ENCODE measurements at places on chromosomes 1 and 21.

DNA sequence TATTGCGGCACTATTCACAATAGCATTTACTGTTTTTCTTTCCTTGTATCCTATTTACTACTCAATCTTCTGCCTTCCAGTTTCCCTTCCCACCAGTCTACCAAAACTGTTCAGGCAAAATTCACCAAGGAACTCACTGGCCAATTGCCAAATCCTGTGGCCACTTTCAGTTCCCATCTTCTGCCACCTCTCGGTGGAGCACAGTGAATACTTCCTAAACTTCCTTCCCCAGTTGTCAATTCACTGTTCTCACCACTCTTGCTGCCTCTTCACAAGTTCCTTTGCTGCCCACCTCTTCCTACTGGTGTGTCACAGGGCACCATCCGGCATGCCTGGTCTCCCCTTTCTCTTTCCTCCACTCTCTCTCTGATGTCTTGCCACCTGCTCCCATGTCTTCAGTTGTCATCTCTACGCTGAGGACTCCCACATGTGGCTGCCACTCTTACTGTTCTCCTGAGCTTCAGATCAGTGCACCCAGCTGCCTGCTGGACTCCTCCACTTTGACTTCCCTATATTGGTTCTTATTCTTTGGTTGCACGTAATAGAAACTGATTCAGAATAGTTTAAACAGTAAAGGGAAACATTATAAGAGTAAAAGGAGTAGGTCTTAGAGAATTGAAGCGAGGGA lies 114.4 kb downstream of the PIK3R3 start:
- no peak for DNase-seq

DNA sequence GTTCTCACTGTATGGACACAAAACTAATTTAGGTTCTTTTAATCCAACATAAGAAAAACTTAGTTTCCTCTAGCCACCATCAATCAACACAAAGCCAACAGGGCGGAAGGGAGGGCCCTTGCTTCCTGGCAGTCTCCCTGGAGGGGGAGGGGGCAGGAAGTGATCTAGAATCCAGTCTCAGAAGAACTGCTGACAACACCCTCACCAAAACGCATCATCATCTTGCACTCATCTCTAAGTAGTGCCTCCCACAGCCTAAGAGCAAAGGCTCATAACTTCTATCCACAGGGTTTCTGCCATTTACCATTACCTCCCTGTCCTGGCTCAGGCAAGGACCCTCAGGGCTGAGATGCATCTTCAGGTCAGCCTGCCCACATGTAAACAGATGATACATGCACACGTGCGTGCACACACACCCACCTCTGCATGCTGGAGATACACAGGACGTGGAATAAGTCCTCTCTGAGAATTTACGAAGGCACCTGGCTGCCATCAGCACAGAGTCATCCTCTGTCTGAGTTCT lies 20.5 kb downstream of the HIVEP3 start:
- no peak for DNase-seq

- no peak for DNase-seq
Observed at GRCh38 chr1:196545222-196545621, 63.0 kb downstream of the KCNT2 start.

DNA sequence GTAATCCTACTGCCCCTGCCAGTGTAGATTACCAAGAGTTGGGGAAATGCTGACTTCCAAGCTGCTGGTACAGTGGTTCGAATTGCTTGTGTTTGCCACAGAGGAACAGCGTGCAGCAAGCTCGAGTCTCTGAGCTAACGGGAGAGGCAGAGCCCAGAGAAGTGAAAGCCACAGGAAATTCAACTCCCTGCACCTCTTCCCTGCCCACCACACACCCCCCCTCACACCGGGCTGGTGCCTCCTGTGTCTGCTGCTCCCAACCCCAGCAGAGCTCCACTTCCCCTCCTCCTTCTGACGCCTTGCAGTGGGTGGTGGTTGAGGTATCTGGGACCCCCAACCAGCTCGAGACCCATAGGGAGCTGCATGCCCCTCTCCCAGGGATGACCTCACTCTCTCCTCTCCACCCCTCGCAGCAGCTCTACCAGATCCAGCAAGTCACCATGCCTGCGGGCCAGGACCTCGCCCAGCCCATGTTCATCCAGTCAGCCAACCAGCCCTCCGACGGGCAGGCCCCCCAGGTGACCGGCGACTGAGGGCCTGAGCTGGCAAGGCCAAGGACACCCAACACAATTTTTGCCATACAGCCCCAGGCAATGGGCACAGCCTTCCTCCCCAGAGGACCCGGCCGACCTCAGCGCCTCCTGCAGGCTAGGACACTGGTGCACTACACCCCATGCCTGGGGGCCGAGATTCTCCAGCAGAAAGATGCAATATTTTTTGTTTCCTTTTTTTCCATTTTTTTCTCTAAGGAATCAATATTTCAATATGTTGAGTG lies 13.1 kb upstream of the KCNQ4 start:
- DNase-seq = no peak

DNA sequence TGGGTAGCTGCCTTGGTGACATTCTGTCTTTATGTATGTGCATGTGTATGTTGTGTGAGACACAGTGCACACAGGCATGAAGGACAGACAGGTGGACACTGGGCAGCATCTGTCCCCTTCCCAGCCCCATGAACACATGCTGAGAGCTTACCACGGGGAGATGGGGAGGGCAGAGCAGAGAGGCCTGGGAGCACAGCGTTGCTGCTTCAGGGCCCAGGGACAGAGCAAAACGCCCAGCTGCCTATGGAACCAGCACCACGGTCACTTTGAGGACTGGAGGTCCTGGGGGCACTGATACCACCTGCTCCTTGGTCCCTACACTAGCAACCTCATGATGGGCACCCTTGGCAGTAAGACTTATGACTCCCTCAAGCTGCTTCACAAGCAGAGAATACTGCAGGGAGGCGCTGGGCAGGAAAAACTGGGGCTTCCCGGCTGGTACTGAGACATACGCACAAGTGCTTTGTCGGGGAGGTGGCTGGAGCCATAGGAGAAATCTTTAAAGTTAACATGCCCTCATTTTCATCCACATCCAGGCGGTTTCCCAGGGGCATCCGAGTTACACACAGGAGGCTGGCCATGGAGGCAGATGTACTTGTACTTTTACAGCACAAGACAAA lies 40.3 kb downstream of the LMX1A start:
- no peak for DNase-seq

GRCh38 chr1:54781023-54781723 lies 16.9 kb upstream of the PARS2 start:
- DNase-seq = no peak

DNA sequence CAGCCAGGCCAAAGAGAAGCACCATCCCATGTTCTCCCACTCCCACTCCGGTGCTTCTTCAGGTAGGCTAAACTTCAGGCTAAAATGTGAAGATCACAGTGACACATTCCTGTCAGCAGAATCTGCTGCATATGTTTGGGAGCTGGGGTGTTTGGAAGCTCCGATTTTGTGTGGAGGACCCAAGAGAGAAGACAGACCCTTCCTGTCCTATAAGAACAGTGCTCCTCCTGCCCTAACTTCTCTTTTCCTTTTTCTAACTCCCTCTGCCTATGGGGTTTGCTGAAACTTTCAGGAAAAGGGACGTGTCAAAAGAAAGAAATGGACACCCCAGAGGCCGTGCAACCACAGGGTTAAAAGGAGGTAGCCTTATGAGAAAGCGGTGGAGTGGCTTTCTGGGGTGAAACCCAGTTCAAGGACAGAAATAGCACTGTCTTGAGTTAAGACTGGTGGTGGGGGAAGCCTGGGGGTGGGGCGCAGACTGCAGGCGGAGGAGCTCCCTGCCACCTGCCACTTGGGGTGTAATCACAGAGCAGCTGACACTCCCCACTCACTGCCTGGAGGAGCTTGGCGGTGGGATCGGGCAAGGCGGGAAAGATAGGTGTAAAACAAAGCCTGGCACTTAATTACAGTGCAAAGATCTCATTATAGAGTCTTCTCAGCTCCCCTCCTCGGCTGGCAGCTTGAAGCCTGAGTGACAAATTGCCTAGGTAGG lies 645 bp upstream of the TLR5 start:
- no peak for DNase-seq

DNA sequence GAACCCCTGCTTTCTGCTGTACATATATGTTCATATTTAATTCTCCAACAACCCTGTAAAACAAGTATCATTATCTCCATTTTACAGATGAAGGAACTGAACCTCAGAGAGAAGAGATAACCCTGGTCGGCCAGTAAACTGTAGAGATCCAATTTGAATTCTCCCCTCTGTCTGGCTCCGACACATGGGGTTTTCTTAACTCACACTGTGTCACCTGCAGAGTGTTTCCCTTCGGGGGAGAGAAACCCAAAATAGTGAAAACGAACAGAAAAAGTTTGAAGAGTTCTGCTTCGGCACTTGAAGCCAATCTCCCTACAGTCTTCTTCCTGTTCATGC lies 17.4 kb upstream of the BCAR3 start:
- DNase-seq = no peak

- DNase-seq = no peak
Observed at GRCh38 chr1:247415423-247416361, at the start of gene NLRP3. Gene NLRP3, plus strand, starts transcription at chr1:247416173. Its CDS starts 2,628 bp downstream, at chr1:247418801.

DNA sequence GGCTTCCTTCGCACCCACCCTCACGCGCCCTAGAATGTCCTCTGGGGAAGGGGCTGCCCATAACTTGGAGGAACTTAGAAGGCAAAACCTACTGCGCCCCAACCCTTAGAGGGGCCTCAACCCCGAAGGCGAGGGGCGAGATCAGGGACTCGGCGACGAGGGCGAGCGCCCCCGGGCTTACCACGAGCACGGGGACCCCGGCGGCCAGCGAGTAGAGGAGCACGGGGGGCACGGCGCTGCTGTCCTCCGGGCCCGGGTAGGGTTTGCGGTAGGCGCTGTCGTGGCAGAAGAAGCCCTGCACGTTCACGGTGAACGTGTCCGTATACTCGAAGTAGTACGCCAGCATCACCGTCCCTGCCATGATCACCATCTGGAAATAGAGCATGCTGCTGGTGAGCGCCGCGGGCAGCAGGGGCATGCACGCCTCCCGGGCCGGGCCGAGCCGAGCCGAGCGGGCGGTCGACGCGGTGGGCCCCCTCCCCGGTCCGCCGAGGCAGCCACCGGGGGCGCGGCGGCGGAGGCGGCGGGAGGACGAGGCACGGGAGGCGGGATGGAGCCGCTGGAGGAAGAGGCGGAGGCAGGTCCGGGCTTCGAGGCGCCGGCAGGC lies 304 bp downstream of the PLPPR5 start:
- no peak for DNase-seq

GRCh38 chr1:156638189-156638985 lies 3.5 kb upstream of the BCAN start:
- no peak for DNase-seq

DNA sequence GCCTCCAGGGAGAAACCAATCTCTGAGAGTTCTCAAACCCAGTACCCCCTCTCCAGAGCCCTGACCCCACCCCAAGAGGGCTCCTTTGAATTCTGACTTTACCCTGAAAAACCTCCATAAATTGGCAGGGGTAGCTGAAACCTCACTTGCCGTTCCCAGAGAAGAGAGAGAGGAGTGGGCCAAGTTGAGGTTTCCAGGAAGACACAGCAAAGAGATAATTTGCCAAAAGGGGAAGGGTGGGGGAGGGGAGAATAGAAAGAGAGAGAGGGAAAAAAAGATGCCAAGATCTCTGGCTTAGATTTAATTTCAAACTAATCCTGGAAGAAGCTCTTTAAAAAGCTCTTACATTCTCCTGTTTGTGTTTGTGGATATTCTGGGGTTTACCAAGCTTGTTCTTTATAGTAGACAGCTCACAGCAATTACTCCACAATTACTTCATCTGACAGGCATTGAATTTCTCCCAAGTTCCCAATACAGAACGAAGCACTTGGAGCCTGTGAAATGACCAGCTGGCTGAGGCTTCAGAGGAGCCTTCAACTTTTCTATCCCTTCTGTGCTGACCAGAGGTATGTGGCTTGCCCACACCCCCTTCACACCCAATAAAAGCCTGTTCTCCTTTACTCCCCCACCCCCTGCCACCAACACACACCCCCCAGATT lies 1.1 kb upstream of the GRHL3 start:
- peak; percentile 45 for DNase-seq

- DNase-seq = no peak
Observed at GRCh38 chr1:60428127-60428526, 354.6 kb upstream of the C1orf87 start.

DNA sequence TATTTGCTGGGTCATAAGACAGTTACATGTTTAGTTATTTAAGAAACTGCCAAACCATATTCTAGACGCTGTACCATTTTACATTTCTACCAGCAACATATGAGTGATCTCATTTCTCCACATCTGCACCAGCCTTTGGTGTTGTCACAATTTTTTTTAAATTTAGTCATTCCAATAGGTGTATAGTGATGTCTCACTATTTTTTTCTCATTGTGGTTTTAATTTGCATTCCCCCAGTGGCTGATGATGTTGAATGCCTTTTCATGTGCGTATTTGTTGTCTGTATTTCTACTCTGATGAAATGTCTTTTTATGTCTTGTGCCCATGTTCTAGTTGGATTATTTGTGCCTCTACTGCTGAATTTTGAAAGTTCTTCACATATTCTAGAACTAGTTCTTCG lies 38.4 kb downstream of the NFASC start:
- no peak for DNase-seq

GRCh38 chr1:29121516-29121935 lies 2.2 kb downstream of the TMEM200B start:
- DNase-seq = no peak

GRCh38 chr1:17125756-17126237 lies 6.5 kb upstream of the PADI2 start:
- no peak for DNase-seq

DNA sequence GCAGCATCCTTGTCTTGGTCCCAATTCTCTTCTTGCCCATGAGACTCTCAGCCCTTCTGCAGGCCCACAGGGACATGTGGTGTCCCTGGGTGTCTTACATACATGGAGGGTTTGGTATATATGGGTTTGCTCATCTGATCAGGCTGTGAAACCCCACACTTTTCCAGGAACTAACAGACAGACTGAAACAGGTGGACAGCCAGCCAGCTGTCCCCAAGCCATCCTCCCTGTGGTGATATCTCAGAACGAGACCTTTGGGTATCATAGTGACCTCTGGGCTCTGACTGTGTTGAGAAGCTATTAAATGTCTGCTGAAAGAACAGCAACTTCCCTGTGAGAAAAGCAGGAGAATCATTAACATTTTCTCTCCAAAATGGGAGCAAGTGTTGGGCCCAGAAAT lies 115.5 kb upstream of the PAXBP1 start:
- DNase-seq = no peak

- DNase-seq = no peak
Observed at GRCh38 chr1:48744032-48744431, 32.7 kb downstream of the BEND5 start.

- no peak for DNase-seq
Observed at GRCh38 chr1:91784616-91785015, 101.3 kb downstream of the TGFBR3 start.

DNA sequence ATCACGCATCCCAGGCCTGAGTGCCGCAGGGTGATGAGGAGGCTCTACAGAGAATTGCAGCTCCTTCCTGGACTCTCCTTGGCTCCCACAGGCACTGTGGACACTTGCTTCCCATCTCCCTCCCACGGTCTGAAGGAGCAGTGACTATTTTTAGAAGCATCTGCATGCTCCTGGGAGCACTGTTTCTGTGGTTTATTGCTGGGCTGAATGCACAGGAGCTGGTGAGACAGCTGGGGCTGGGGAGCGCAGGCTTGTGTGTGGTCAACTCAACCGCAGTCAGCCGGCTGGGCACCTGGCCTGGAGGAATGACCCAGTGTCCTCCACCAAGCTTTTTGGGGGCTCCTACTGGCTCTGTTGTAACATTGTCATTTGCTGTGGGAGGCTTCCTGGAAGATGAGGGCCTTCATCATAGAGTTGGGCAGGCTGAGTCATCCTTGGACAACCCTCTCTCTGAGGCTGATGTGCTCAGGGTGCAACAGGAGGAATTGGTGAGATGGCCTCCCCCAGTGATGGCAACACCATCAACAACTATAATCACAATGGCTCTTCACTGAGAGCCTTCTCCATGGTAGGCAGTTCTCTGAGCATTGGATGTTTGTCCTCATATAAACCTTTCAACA lies 1.7 kb downstream of the NFASC start:
- peak; percentile 49 for DNase-seq

Measured in GM04503 (cell line).